ENCODE measurements at places on chromosomes 16 and 17.
A peak's percentile ranks its signal among the peaks of the same experiment; 100 is the strongest.

DNA sequence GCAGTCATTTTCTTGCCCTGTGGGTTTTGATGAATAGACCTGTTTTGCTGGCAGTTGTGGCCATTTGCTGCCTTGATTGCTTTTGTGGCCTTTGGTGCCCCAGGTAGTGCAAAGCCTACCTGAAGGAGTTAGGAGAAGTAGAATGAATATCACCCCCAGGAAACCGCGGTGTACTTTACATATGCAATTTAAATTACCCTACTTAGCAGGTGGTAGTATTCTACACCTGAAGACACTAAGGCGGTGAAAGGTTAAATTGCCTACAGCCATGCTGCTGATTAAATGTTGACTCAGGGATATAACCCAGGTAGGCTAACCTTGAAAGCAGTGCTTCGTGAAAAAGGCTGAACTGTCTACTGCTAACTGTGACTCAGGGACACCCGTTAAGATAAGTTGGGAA, 27.2 kb upstream of the WWOX start:
- DNase-seq: no peak

GRCh38 chr17:65902155-65902554, 289.8 kb downstream of the CEP112 start:
- DNase-seq: no peak

GRCh38 chr17:66929591-66929990, 34.9 kb upstream of the CACNG4 start:
- no peak for DNase-seq

- DNase-seq: no peak
Measured at GRCh38 chr17:30369995-30370394, 8.7 kb upstream of the CPD start.

GRCh38 chr16:30535777-30536190, 1.1 kb upstream of the ZNF747 start:
- peak; percentile 48 for DNase-seq

DNA sequence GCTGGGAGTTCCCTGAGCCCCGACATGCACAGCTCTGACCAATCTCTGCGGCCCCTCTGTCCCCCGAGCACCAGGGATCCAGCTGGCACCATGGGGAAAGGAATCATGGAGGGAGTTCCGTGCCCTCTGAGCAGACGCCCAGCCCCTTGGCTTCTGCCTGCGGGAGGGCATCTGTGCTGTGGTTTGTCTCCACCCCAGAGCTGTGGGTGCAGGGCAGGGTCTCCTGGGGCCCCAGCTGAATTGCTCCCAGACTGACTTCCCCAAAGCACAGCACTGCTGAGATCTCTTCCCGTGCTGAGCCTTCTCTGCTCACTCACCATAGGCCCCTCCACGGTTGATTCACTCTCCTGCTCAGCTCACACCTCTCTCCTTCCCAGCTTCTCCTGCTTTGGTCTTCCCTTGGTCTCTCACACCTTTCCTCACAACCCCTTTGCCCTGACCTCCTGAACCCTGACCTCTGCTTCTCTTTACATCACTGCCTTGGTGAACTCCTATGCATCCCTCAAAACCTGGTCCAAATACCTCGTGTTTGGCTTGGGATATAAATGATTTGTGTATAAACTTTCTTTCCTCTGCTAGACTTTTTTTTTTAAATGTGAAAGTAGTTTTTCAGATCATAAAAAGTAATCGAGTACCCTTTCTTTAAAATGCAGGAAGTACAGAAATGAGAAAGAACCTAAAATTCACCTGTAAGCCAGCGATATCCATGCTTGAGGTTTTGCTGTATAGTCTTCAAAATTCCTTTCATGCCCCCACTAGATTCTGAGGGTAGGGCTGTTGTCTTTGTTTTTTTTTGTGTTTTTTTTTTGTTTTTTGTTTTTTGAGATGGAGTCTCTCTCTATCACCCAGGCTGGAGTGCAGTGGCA, 265.3 kb downstream of the SEC14L1 start:
- no peak for DNase-seq

GRCh38 chr17:76017481-76018339, 9.4 kb downstream of the EVPL start:
- no peak for DNase-seq

Measured in activated T-helper 1 cell treated with anti-CD3 and anti-CD28 coated beads, Interleukin-2, amount 50 U/mL, for 16 hours (primary cell).